NCI-H510A (cell line): ENCODE measurements at places on chromosomes 16 and 17.

- DNase-seq, result no peak
These were observed 215.8 kb downstream of the RBFOX3 start for GRCh38 chr17:79395066-79395465.

DNA sequence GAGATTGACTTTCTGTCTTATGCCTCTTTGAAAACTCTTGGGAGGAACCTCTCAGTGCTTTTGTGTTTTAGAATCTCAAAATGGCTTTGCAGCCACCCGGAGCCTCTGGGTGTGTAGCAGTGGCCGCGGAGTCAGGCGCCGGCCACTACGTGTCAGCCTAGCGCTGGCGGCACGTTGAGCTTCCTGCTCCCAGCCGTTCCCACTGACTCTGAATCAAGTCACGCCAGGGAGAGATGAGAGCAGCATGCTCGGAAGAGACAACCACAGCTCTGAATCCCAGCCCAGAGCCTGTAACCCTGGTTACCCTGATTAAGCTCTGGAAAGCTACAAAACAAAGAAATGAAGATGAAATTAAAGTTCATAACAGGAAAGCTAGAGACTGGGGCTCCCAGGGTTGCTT, 97.4 kb upstream of the CACNG5 start:
- DNase-seq, result peak; percentile 64

DNA sequence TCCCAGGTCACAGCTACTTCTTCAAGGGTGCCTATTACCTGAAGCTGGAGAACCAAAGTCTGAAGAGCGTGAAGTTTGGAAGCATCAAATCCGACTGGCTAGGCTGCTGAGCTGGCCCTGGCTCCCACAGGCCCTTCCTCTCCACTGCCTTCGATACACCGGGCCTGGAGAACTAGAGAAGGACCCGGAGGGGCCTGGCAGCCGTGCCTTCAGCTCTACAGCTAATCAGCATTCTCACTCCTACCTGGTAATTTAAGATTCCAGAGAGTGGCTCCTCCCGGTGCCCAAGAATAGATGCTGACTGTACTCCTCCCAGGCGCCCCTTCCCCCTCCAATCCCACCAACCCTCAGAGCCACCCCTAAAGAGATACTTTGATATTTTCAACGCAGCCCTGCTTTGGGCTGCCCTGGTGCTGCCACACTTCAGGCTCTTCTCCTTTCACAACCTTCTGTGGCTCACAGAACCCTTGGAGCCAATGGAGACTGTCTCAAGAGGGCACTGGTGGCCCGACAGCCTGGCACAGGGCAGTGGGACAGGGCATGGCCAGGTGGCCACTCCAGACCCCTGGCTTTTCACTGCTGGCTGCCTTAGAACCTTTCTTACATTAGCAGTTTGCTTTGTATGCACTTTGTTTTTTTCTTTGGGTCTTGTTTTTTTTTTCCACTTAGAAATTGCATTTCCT, 3.4 kb upstream of the LPCAT2 start:
- no peak for DNase-seq

DNA sequence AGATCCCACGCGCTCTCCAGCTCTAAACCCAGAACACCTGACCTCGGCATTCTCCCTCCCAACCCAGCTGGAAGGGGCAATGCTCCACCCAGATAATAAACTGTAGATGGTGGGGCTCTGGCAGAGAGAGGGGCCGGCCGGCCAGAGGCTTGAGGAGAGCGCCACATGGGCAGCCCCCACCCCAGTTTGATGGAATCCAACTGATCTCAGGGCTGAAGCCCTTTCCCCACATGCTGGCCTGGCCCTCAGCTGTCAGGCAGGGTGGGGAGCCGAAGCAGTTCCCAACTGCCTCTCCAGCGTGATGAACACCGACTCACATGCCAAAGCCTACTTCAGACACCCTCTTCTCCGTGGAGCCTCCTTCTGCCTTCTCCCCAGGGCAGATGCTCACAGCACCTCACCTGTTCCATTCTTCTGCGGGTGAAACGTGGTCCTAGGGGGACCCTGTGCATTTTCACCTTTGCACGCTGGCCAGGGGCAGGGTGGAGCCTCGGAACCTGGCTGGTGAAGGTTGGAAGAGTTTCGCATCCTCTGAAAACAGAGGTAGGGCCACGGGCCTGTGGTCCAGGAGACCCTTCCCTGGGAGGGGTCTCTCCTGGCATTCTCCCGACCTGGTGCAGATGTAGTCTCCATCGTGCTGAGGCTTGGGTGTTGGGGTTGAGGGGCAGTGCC, 65.7 kb upstream of the ZNF469 start:
- no peak for DNase-seq

DNA sequence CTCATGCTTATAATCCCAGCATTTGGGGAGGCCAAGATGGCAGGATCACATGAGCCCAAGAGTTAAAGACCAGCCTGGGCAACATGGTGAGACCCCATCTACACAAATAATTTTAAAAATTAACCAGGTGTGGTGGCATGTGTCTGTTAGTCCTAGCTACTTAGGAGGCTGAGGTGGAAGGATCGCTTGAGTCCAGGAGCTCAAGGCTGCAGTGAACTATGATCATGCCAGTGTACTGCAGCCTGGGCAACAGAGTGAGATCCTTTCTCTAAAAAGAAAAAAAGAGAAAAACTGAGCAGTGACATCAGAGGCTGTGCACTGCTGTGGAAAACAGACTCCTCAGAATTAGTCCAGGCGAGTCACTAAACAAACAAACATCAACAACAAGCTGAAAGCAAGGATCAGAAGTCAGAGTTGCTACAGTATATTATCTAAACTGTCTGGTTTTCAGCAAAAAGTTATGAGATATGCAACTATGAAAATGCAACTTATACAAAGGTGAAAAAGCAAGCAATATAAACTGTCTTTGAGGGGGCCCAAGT, 39.3 kb downstream of the CBFB start:
- DNase-seq, result no peak

- DNase-seq, result no peak
These were observed 171.7 kb downstream of the ZFHX3 start for GRCh38 chr16:72876221-72876620.

DNA sequence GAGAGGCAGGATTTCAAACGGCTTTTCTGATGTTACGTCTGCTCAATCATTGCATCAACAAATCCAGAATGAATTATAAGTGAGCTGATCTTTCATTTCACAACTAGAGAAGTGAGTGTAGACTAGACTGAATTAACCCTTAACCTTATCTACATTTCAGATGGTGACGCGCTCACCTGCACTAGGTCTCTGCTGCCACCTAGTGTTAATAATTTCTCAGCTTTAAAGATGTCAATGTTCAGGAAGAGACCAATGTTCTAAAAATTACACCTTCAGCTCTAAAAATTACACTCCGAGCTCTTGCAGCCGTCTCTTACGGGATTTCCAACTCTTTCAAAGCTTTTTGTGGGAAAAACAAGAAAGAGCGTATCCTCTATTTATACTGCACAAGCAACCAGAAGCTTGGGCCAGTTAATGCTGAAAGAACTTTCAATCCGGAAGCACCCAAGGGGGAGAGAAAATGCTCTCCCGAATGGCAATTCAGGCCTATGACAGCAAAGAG, 88.2 kb upstream of the FA2H start:
- peak; percentile 6 for DNase-seq

DNA sequence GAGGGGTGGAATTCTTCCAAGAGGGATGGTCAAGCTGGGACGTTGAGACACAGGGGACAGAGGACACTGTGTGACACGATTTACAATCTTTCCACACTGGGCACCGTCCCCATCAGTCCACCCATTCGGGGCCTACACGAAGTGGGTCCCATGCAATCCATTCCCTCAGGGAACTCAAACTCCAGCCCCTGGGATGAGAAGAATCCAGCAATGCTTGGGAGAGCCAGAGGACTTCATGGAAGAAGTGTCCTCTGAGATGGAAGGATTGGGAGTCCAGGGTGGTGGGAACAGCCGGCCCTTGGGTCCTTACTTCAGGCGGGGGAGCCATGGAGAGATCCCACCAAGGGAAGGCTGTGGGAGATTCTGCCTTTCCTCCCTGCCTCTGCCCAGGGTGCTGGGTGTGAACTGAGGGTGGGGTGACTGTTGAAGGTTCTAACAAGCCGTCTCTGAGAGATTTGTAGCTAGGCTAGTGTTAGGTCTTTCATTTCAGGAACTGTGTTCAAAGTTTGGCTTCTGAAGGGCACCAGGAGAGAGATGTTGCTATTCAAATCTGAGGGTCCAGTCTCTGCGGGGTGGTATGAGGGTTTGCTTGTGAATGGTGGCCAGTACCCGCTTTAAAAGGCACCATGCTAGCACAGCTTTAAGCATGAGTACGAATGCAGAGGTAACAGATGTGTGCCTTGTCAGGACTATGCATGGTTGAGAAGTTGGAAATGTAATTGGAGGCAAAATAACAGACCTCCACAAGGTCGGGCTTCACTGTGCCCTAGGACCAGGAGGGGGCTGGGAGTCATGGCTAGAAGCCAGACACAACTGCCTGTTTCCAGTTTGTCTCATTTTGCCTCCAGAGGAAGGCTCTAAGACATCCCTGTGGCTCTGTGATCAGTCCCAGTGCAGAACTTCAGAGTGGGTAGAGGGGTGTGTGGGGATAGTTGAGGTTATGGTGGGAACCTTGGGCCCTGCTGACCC, 1.9 kb downstream of the ATP1B2 start:
- no peak for DNase-seq

GRCh38 chr17:80593181-80593580, 48.5 kb downstream of the RPTOR start:
- DNase-seq, result no peak

- DNase-seq, result no peak
These were observed 590 bp upstream of the CD79B start for GRCh38 chr17:63932721-63933120.

- no peak for DNase-seq
These were observed 7.2 kb downstream of the GRIN2C start for GRCh38 chr17:74852237-74853047.

DNA sequence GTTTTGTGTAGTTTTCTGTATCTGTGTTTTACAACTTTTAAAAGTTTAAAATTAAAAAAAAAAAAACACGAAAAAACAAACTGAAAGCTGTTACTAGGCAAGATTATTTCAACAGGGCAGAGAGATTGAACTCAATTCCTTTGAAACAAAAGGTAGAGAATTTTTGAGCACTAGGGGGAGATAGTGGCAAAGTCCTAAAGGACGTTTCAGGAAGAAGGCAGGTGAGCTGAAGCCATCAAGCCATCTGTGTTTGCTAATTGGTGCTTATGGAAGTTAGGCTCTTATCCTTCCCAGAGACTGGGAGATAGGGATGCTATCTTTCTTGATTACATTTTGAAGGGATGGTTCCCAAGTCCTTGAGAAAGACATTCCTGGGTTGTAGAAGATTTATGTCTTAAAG, 70.6 kb upstream of the CLEC3A start:
- peak; percentile 49 for DNase-seq

DNA sequence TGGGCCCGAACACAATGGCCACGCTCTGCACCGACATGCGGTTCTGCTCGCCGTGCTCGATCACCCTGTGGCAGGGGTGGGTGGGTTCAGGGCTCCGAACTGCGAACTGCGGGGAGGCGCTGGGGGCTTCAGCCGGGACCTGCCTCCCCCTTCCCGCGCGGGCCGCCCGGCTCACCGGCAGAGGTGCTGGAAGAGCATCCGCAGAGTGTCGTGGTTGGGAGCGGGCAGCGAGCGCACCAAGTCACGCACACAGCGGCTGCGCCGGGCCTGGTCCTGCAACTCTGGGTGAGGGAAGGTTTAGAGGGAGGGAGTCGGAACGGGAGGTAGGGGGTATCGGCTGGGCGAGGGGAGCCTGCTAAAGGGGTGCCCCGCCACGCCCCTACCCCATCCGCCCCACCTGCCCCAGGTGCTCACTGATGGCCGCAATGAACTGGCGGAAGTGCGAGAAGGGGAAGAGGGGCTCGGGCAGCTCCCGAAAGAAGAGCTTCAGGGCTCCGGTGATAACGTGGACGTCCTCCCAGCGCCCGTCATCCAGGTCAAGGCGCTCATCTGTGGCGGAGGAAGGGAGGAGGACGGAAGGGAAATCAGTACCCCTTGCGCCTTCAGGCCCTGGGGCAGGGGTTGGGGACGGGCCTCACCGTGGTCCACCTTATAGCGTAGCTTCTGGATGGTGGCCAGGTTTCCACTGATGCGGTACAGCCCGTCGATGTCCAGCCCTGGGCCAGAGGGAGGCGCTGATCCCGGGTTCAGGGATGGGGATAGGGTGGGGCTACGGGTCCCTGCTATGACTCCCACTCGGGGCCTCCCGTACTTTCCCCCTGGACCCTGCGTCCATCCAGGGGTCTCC, 36.9 kb downstream of the ARHGAP27 start:
- DNase-seq, result no peak

- no peak for DNase-seq
These were observed 60.0 kb upstream of the DNAH17 start for GRCh38 chr17:78637146-78637545.

- no peak for DNase-seq
These were observed 86.1 kb downstream of the NPIPB11 start for GRCh38 chr16:29320274-29320999.

GRCh38 chr17:82120148-82120547, 22.1 kb upstream of the FASN start:
- no peak for DNase-seq

DNA sequence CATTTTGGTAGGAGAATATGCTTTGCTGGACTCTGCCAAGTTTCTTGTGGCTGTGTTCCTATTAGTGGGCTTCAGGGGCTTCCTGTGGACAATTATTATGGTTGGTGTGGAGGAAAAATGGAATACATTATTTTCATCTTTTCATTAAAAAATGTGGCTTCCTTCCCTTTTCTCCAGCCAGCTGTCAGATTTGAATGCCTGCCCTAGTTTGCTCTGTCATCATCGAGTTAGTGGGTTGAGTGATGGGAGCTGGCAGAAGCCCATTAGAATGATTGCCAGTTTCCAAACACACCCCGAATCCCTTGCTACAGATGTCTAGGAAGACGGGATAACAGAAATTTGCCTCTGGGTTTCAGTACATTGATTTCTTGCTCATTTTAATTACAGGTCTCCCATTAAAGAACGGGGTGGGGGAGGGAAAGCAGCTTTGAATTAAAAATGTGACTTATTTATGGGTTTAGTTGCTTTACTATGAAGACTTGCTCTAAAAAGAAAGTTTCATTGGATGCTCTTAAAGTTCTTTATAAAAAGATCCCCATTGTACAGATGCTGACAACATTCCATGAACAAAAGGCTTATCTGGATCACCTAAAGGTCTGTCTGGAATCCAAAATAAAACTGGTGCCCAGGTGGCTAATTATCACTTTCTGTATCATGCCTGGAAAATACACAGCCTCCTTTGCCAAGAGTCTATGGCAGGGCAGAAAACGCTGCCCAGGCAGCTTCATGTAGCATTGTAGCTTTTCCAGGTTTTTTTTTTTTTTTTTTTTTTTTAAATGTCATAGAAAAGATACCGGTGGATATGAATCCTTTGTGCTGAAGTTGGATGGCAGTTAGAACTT, 103.6 kb downstream of the PRKCA start:
- DNase-seq, result no peak

- no peak for DNase-seq
These were observed 834 bp upstream of the STAT3 start for GRCh38 chr17:42389135-42389417.

- peak; percentile 65 for DNase-seq
These were observed 105.0 kb downstream of the ZNF778 start for GRCh38 chr16:89322321-89323119.
